ENCODE measurements at places on chromosomes 1 and 21.

DNA sequence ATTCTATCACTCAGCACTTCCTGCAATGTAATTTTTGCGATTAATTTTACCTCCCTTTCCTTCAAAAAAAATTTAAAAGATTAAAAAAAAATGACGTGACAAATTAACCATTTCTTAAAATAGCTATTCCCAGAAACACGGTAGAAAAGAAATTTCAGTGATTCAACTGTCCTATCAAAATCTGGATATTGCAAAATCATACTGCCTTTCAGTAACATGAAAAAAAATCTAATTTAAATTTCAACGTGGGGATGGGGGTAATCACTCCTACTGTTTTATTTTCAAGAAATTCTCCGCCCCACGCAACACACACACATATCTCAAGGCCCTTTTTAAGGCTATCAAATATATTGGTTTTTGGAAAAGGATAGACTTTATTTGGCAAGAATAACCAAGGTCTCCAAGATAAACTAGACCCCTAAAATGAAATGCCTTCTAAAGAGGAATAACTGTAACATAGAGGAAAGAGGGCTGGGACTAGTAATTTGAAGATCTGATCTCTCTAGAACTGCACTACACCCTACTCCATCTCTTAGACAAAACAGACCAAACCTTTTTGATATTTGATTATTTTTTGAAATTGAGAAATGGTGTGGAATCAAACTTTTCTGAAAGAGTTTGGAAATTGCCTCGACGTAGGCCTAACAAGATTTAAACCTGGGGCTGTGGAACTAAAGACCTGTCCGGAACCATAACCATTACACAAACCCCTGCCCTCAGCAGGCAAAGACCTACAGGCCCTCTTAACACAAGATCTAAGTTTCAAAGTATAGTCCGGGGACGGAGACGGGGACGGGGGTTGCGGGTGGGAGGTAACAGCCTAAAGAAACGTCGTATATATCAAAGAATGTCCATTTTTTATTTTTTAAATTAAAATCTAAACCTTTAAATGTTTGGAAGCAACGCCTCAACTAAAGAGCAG, 941 bp downstream of the ARNT start:
- DNase-seq = no peak

DNA sequence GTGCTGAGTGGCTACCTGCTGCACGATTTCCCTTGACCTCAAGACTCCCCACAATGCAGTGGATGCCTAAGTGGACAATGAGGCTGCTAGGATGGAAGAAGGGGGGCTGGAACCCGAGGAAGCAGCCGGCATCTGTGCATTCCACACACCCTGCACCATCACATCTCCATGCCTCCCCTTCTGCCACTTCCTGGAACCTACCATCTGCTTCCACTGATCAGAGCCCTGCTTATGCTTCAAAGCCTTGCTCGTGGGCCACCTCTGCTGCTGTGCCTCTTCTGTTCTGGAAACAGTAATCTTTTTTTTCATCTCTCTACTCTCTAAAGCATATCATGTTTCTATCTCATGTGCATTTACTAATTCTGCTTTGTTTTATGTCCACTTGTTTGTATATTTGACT, 66.2 kb upstream of the WDR26 start:
- DNase-seq = no peak

DNA sequence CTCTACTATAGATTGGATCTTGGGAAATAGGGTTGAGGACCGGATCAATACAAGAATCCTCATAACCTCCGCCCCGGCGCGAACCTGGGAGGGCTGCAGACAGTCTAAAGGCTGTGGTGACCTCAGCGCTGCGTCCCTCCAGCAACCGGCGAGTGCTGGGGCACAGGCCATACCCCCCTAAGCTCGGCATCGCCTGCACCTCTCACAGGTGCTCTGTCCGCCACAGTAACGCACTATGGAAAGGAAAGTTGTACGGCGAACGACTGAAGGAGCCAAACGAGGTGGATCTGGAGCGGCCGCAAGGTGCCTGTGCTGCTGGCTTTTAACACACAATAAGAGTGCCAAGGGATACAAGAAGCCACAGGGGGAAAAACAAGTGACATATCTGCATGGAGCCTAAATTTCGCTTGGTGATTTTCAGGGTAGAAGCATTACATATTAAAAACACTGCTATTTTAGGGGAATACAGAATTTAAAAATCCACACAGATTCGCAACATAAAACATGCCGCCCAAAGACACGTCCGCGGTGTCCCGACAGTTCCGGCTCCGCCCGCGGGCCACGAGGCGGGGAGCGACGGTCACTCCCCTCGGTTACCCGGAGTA, 1.4 kb upstream of the RBM15 start:
- DNase-seq = peak; percentile 35

DNA sequence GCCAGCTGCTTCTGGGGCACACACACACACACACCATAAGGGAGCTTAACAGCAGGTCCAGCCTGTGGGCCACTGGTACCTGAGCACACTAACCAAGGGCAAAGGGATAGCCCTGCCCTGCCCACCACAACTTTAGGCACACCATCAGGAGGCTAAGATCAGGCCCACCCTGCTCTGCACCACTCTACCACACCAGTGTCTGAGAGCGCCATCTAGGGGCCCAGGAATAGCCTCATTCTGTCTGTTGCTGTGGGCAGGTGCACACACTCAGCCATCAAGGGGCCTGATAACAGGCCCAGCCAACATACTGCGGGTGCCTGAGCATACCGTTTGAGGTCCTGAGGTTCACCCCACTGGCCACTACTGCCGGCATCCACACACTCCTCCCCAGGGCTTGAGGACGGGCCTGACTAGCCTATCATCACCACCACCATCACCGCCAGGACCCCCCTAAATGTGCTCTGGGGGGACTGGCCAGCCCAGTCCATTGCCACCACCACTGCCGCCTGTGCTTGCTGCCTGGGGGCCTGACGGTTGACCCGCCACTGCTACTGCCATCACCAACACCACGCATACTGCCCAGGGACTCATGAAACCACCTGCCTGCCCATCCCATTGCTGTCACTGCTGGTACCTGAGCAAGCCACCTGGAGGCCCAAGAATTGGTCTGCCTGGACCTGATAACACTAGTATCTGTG, 31.3 kb downstream of the NSL1 start:
- no peak for DNase-seq

GRCh38 chr1:2072891-2073290, 22.7 kb downstream of the PRKCZ start:
- no peak for DNase-seq

GRCh38 chr1:204468206-204468605, 26.4 kb downstream of the PIK3C2B start:
- no peak for DNase-seq

DNA sequence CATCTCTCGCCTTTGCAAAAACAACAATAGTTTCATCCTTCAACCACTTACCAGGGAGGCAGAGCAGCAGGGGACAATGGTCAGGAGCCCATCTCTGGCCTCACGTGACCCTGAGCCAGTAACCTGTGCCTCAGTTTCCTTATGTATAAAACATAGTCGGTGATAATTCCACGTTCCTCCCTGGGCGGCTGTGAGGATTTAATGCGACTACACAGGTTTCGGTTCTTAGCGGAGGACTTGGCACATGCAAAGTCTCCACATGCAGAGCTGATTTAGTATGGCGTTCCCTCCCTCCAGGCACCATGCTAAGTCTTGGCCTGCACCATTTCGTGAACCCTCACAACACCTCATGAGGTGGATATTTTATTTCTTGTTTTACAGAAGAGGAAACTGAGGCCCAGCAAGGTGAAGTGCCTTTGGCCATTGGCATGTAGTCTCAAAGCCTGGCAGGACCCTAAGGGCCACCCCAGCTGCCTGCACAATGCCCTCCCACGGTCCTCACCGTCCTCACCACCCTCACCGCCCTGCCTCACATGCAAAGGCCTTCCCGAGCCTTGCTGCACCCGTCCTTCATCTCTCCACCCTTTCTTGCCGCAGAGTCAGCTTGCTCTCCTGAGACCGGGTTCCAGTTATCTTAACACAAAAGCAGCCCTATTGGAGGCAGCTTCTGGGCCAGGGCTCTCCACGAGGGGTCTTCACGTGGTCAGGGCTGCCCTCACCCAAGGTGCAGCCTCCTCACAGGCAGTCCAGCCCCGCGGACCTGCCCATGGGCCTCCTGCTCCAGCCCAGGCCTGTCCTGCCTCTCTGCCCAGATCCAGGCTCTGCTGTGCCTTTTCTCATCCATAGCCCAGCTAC, 48.9 kb downstream of the SYF2 start:
- DNase-seq = no peak

- DNase-seq = no peak
These were observed 25.2 kb downstream of the EXOC8 start for GRCh38 chr1:231312432-231312788.

- no peak for DNase-seq
These were observed 33.0 kb upstream of the SIPA1L2 start for GRCh38 chr1:232662910-232663309.

DNA sequence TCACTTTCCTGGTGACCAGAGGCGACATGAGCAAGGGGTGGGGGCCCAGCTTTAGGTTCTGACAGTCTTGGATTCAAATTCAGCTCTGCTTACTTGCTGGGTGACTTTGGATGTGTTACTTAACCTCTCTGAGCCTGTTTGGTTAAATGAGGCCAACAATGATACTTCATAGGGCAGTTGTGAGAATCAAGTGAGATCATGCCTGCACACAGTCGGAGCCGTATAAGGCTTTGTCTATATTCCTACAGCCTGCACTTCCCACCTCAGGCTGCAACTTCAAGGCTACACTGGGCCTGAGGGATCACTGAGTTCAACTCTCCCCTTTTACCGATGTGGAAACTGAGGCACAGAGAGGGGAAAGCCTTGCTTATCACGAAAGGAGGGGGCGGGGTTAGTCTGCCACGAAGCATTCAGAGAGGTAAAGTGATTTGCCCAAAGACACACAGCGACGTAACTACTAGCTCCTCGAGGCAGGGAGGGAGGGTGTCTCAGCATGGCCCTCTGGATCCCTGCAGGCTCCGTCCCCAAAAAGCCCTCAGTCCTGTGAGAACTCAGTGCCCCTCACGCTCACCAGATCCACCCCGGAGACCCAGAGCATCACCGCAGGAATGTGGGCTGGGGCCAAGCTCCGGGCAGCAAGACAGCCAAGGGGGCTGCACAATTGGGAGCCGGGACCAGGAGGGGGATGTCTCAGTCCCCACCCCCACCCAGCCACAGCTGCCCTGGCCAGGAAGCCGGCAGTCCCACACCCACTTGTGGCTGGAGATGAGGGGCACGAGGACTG, 25.0 kb downstream of the SDC3 start:
- DNase-seq = no peak

DNA sequence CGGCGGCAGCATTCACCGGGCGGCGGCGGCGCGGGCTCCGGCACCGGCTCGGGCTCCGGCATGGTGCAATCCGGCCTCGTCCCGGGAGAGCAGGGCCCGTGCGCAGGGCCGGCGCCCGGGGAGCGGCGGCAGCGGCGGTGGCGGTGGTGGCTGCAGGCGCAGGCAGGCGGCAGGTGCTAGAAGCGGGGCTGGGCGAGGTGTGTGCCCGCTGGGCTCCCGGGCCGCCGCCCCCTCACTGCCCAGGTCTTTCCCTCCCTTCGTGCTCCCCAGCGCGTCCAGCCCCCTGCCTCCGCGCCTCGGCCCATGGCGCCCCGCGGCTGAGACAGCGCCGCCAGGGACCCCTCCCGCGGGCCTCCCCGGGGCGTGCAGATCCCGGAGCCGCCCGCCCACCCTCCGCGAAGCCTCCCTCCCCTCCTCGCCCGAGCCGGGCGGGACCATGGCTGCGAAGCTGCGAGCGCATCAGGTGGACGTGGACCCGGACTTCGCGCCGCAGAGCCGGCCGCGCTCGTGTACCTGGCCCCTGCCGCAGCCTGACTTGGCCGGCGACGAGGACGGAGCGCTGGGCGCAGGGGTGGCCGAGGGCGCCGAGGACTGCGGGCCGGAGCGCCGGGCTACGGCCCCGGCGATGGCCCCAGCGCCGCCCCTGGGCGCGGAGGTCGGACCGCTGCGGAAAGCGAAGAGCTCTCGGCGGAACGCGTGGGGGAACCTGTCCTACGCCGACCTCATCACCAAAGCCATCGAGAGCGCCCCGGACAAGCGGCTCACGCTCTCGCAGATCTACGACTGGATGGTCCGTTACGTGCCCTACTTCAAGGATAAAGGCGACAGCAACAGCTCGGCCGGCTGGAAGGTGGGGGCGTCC, 492 bp downstream of the FOXO6 start:
- DNase-seq = no peak

- peak; percentile 42 for DNase-seq
These were observed 28.5 kb downstream of the CNIH3 start for GRCh38 chr1:224644553-224645154.

DNA sequence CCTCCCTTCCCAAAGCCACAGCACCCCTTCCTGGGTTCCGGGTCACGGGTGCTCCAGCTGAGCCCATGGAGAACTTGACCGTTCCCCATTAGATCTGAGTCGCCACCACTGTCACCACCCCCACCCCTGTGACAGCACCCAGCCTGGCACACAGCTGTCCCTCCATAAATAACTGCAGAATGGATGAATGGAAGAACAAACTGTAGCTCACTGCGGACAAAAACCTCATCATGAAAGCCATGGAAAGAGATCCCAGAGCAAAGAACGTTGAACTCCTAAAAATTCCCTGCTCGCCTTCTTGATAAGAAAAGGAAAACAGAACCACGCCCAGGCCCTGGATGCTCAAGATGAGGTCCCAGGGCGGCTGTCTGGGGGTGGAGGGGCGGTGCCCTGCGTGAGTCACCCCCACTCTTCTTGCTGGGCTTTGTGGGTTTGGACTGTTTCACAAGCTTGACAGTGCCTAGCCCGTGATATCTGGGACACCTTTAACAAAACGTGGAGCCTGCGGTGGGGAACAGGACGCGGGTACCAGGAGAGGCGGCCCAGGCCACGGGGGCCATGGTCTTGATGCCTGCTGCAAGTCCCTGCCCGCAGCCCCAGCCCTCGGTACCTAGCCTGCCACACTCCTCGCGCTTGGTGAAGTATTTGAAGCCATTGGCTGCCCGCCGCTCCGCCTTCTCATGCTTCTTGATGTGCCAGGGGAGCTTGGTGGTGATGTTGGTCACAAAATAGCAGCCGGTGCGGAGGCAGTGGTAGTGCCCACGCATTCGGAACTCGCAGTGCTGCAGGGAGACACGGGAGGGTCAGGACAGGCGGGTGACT, 151.9 kb downstream of the CASZ1 start:
- no peak for DNase-seq

GRCh38 chr1:21324368-21325141, 34.3 kb upstream of the ECE1 start:
- peak; percentile 99 for DNase-seq

- no peak for DNase-seq
These were observed 15.2 kb upstream of the ST3GAL3 start for GRCh38 chr1:43691871-43692815.

GRCh38 chr1:10338047-10338446, 60.8 kb upstream of the PGD start:
- no peak for DNase-seq

DNA sequence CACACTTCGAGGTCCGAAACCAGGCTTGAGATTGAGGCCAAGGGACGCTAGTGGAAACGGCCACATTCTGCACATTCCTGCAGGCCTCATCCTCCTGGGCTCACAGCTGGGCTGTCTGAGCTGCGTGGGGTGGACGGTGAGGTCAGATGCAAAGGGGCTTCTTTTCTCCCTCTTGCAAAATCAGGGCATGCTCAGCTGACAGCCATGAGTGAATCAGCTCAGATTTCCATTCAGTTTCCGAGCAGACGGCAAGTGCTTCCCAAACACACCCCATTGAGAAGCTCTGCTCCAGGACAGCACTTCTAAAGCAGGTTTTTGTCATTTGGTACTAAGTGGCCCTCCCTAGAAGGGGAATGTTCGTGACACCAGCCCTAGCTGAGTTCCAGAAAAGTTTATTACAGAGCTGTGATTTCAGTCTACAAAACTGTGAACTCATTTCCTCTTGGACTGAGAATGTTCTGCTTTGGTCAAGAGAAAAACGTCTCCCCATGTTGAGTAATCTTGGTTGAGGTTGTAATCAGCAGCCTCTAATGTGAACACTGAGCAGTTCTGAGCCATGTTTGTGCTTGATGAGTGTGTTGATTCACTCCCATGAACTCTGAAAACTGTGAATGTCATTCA, 10.0 kb downstream of the PDPN start:
- no peak for DNase-seq
